ENCODE measurements at places on chromosomes 6 and 20.
A peak's percentile ranks its signal among the peaks of the same experiment; 100 is the strongest.

DNA sequence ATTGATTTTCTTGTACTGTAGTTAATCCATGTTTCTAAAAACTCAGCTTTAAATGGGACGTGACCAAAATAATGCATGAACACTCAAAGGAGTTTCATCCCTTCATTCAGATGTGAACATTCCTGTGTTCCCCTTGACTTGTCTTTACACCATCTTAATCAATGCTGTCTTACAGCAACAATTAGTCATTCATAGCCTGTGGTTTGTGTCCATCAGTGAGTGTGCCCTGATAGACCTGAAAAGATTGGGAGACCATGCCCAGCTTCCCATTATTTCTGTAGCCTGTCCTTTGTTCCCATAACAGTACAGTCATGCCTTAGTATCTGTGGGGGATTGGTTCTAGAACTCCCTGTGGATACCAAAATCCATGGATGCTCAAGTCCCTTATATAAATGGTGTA is 23.9 kb downstream of the NT5E start:
- no peak for DNase-seq

DNA sequence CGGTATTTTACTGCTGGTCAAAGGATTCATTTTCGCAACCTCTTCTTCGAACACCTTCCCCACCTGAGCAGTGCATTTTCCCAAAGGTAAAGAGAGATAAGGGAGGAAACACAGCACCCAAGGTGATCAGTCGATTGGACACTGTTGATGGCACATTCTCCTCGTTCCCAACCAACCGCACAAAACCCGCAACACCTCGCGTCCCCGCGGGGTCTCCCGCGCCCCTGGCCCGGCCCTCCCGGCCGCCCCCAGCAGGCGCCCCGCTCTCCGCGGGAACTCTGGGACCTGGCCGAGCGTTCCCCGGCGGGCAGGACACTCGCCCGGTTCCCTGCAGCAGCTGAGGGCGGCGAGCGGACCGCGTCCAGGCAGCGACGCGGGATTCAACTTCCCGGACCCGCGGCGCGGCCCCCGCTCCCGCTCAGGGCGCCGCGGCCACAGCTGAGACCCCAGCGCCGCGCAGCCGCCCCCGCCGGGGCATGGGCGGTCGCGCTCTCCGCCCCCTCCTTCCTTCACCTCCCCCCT is 506 bp downstream of the RGS17 start:
- DNase-seq: no peak

GRCh38 chr6:24899997-24900325 is 35.8 kb downstream of the RIPOR2 start:
- peak; percentile 64 for DNase-seq

- no peak for DNase-seq
These were observed 296.1 kb downstream of the DHX35 start for GRCh38 chr20:39258253-39258652.

- DNase-seq: no peak
These were observed 12.8 kb downstream of the KCNK15 start for GRCh38 chr20:44758247-44759101.

Measured in cardiac fibroblast (primary cell).